ENCODE measurements at places on chromosomes 4 and X.
A peak's percentile ranks its signal among the peaks of the same experiment; 100 is the strongest.

GRCh38 chr4:181528570-181529184 is 714.5 kb upstream of the TENM3 start:
- no peaks in the 10 kb centered on the region for H3K4me1 ChIP-seq
- DNase-seq: peak; percentile 71
- no peaks in the 10 kb centered on the region for H3K27me3 ChIP-seq
- H3K27ac ChIP-seq: no peak overlapping the region
- H3K36me3 ChIP-seq: no peaks in the 10 kb centered on the region

DNA sequence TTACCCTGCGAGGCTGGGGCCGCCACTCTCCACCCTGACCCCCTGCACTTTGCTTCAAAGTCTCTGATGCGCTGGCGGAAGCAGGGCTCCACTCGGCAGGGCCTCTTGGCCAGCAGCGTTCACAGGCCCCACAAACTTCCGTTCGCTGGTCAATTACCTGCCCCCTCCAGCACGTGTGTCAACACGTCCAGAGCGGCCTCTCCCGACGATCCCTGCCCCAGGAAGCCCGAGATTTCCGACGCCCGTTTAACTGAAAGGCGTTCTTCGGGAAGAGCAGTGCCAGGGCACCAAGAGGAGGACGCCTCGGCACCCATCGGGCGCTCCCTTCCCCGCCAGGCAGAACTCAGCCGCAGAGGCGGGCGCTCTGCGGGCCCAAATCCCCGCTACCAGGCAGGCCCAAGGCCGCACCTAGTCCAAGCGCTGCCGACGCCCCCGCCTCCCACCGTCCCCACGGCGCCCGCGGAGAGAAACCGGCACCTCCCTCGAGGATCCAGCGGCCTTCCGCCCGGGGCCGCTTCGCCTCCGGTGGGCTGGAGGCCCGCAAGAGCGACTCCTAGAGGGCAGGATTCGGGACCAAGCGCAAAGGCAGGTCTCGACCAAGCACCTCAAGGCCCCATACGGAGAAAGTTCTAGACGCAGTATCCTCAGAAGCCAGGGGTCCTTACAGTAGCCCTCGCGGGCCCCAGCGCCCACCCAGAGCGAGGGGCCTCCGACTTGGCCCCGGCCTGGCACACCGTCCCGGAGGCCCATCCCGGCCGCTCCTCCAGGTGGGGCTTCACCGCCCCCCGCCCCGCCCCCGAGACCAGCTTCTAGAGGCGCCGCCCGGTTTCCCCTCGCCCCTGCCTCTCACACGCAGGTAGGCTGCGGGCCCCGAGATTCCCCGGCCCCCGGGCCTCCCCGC is 586 bp downstream of the BCAP31 start:
- peak overlapping the region; percentile 92 for H3K27ac ChIP-seq
- DNase-seq: peak; percentile 37
- H3K27me3 ChIP-seq: no peaks in the 10 kb centered on the region
- peaks cover 31% of the 10 kb centered on the region for H3K4me1 ChIP-seq

- no peaks in the 10 kb centered on the region for H3K36me3 ChIP-seq
- H3K27me3 ChIP-seq: no peaks in the 10 kb centered on the region
- DNase-seq: no peak
- no peak overlapping the region for H3K27ac ChIP-seq
- H3K4me1 ChIP-seq: no peaks in the 10 kb centered on the region
These were observed 13.9 kb downstream of the ATG4A start for GRCh38 chrX:108105473-108105872.

- H3K4me1 ChIP-seq: no peaks in the 10 kb centered on the region
- H3K27ac ChIP-seq: no peak overlapping the region
- no peaks in the 10 kb centered on the region for H3K36me3 ChIP-seq
- no peaks in the 10 kb centered on the region for H3K27me3 ChIP-seq
These were observed 2250.0 kb upstream of the AGA start for GRCh38 chr4:179692222-179692621.

DNA sequence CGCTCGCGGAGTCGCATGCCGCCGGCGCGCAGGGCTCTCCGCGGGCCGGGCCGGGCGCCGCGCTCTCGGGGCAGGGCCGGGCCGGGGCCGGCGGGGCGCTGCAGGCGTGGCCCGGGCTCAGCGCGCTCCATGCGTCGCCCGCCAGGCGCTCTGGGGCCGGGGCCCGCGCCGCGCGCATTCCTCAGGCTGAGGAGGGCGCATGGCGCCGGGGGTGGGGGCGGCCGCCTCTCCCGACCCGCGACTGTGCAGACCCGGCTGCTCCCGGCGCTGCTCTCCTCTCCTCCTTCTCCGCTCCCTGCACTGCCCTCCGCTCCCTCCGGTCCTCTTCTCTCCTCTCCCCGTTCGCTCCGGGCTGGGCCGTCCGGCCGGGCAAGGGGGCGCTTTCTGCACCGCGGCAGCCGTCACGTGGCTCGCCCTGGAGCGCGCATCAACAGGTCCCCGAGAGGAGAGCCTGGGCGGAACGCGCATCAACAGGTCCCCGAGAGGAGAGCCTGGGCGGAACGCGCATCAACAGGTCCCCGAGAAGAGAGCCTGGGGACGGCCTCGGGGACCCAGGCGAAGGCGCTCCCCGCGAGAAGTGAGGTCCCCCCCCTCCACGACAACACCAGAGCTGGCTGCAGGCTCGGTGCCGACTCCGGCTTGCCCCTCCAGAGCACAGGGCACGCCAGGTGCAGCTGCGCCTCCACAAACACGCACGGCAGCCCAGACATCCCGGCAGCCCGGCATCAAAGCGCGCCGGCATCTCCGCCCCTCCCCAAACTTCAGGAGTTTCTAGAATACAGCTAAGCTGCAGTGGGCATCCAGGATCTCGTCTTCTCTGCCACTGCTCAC is 12.9 kb downstream of the PPP2R3B start:
- no peak for DNase-seq
- 0 out of 2 replicates have a peak, but pooled peaks cover 3% of the 10 kb centered on the region for H3K4me1 ChIP-seq

DNA sequence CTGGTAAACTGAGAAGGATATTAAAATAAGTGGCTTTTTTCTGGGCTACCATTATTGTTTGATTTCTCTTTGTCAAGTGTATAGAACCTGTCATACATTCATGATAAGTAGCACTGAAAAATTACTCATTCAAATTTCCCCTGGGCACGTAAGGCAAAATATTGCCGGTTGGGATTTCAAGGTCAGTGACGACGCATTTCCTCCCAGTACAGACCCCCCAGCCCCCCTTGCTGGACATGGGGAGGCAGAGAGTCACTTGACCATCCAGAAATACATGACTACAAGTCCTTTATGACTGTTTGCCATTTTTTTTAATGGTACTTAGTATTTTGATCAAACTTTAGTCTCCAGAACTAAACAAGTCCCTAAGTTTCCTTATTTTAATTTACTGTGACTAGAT is 6.8 kb upstream of the MND1 start:
- no peaks in the 10 kb centered on the region for H3K27me3 ChIP-seq
- H3K4me3 ChIP-seq: no peak overlapping the region
- H3K36me3 ChIP-seq: no peaks in the 10 kb centered on the region
- no peak overlapping the region for H3K27ac ChIP-seq
- DNase-seq: no peak

DNA sequence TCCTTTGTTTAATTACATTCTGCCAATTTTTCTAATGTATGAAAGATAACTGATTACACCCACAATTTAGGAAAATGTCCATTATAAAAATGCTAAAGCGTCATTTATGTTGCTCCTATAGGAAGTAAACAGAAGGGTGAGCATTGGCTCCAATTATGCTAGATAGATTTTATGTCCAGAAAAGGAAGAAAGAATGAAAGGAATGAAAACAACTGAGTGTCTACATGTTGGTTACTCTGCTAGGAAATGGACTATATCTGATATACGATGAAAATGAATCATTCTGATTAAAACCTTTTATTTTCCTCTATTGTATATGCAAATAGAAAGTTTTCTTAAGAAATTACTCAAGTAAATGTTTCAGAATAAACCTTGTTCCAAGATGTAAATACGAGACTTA is 1.6 kb downstream of the ENAM start:
- no peak overlapping the region for H3K4me3 ChIP-seq
- H3K27ac ChIP-seq: no peak overlapping the region
- DNase-seq: no peak
- H3K27me3 ChIP-seq: no peaks in the 10 kb centered on the region
- no peaks in the 10 kb centered on the region for H3K36me3 ChIP-seq
- H3K4me1 ChIP-seq: peaks cover 13% of the 10 kb centered on the region

DNA sequence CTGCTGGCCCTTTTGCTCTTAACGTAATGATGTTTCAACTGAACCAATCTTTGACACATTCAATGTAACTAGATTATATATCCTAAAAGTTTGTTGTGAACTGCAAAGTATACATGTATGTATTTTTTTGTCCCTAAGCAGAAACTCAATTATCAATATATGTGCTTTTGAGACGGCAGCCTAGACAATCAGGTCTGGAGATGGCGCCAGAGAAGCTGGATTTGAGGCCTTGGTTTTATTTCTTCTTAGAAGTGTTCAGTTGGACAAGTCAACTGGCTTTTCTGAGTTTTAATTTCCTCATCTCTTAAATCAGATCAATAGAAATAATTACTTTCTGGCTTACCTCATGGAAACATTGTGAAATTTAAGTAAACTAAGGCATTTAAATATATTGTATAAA is 62.5 kb downstream of the DCAF8L1 start:
- no peak overlapping the region for H3K4me3 ChIP-seq
- H3K4me1 ChIP-seq: no peaks in the 10 kb centered on the region
- H3K36me3 ChIP-seq: no peaks in the 10 kb centered on the region
- H3K27ac ChIP-seq: no peak overlapping the region

DNA sequence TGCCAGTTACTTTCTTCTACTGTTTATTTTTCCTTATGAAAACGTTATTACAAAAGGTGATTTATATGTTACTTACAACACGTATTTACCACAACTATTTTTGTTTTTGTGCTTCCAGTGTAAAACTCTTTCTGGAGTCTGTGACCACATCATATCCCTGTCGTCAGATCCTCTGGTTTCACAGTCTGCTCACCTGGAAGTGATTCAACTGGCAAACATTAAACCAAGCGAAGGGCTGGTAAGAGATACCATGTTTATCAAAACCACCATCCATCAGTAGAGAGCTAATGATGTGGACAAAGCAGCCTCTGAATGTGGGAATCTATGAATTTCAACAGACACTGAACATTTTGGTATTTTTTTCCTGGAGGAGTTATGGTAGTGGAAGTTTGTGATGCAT is 116.1 kb downstream of the CNKSR2 start:
- peak; percentile 57 for DNase-seq
- peak overlapping the region; percentile 17 for H3K27ac ChIP-seq
- no peak overlapping the region for H3K4me3 ChIP-seq

DNA sequence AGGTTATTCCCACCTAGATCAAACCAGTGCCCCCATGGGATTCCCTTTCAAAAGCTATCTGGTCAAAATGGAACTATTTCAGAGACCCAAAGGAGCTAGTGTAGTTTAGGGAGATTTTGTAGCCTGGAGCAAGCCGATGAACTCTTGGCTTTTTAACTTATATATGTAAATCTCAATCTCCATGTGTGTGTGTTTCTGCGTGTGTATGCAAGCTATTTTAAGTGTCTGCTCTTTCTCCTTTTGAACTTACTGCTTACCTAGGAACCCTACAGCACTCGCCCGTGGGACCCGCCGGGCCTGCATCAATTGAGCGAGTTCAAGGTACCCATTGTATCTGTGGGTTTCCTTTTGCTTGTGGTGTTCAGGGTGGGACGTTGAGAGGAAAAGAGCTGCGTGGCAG is 10.4 kb downstream of the CSTF2 start:
- no peaks in the 10 kb centered on the region for H3K27me3 ChIP-seq
- no peak for DNase-seq
- H3K36me3 ChIP-seq: peaks cover 51% of the 10 kb centered on the region
- H3K27ac ChIP-seq: no peak overlapping the region

DNA sequence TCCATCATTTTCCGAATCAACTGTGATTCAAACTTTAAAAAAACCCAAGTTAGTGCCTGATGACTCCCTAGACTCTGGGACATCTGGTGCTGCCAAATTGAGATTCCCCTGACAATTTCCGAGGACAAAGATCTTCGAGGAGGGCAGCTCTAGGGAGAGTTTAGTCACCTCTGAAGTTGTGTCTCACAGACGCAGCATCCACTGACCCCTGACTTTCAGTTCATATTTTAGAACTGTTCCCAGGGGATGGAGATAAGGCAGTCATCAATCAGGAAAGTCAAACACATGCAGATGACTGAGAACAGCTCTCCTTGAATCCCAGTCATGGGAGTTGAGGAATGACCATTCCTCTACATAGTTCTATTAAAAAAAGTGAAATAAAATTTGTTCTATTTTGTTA is 643.9 kb downstream of the TRIML1 start:
- H3K4me1 ChIP-seq: no peaks in the 10 kb centered on the region
- no peak for DNase-seq
- H3K36me3 ChIP-seq: no peaks in the 10 kb centered on the region
- H3K27me3 ChIP-seq: no peaks in the 10 kb centered on the region
- no peak overlapping the region for H3K4me3 ChIP-seq

DNA sequence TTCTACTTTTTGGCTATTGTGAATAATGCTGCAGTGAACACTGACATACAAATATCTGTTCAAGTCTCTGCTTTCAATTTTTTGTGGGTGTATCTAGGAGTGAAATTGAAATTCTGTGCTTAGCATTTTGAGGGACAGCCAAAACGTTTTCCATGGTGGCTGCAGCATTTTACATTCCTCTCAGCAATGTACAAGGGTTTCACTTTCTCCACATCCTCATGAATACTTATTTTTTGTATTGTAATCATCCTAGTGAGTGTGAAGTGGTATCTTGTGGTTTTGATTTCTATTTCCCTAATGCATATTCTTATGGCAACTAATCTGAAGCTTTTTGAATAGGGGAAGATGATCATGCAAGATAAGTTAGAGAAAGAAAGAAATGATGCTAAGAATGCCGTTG is 40.3 kb downstream of the HSPA4L start:
- no peak overlapping the region for H3K4me3 ChIP-seq
- no peaks in the 10 kb centered on the region for H3K4me1 ChIP-seq
- DNase-seq: no peak
- no peak overlapping the region for H3K27ac ChIP-seq

DNA sequence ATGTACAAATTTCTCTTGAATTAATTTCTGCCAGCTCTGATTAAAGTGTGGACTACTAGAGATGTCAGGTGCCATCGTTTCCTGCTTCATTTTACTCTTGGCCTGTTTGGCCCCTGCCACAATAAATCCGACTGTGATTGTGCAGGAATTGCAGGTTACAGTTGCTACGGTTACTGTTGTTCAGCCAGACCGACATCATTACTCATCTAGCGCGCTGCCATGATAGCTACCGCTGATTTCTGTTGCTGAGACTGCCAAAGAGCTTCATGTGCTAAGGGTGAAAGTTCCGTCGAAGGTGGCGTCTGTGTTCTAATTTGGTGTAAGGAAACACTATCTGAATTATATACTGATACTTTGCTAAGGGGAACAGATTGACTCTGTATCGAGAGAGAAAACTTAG is 22.1 kb downstream of the SLIT2 start:
- H3K4me1 ChIP-seq: peaks cover 17% of the 10 kb centered on the region
- no peak overlapping the region for H3K4me3 ChIP-seq
- no peak overlapping the region for H3K27ac ChIP-seq
- peaks cover 12% of the 10 kb centered on the region for H3K36me3 ChIP-seq

GRCh38 chr4:54277691-54278090 is 48.6 kb downstream of the PDGFRA start:
- DNase-seq: peak; percentile 75
- H3K4me1 ChIP-seq: peaks cover 25% of the 10 kb centered on the region
- no peak overlapping the region for H3K4me3 ChIP-seq
- no peak overlapping the region for H3K27ac ChIP-seq
- no peaks in the 10 kb centered on the region for H3K36me3 ChIP-seq

Measured in PC-3 (cell line).